Right lung (tissue), 10 donors: ENCODE measurements at places on chromosomes 6 and 20. TPM values are rescaled to one million over a fixed set of nuclear protein-coding genes. Genes with fewer than 3 reads are reported as not detected.

GRCh38 chr6:39561536-39562266 lies 163.5 kb downstream of the KIF6 start:
- no peak for DNase-seq

GRCh38 chr20:63081351-63081750 lies 74.6 kb upstream of the BHLHE23 start:
- no peak for DNase-seq

DNA sequence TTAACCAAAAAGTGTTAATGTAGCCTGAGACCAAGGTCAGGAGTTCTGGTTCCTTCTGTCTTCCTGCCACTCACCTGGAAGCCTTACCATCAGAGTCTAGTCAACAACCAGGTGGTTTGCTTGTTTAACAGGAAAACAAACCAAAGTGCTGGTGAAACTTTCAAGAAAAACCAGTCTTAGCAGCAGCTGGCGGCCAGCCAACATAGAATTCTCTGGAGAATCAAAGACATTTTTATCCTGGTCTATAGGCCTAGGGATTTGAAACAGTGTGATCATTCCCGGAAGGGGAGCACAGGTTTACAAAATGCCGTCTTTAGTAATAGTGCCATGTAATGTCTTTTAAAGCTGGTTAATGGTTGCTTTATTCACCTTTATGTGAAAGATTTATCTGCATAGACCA lies 146.6 kb upstream of the AKIRIN2 start:
- peak; percentile 22 for DNase-seq

DNA sequence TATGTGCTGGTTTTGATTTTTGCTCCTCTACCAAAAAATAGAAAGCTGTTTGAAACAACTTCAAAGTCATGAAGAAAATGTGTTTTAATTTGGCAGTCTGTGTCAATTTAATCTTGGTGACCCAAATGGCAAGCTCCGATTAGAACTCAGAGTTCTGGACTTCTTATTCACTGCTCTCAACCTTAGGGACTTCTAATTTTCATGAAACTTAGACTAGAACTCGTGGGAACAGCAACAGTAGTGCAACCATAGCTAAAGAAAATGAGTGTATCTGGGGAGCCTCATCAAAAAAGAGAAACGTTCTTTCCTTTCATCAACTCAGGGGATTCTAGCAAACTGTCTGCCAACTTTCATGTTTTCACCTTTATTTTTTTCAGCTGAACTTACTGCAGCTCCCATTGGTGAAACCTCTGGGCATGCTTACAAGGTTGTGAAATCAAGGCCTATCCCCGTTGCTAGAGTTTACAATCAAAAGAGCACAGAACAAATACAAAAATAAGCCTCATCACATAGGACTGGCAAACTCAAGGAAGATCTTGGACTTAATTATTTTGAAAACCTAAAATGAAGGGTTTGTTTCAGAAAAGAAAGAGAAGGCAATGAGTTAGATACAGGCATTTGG lies 114.0 kb upstream of the HSF2 start:
- DNase-seq: no peak

- DNase-seq: peak; percentile 49
Observed at GRCh38 chr6:146550911-146551310, 7.3 kb downstream of the RAB32 start.

DNA sequence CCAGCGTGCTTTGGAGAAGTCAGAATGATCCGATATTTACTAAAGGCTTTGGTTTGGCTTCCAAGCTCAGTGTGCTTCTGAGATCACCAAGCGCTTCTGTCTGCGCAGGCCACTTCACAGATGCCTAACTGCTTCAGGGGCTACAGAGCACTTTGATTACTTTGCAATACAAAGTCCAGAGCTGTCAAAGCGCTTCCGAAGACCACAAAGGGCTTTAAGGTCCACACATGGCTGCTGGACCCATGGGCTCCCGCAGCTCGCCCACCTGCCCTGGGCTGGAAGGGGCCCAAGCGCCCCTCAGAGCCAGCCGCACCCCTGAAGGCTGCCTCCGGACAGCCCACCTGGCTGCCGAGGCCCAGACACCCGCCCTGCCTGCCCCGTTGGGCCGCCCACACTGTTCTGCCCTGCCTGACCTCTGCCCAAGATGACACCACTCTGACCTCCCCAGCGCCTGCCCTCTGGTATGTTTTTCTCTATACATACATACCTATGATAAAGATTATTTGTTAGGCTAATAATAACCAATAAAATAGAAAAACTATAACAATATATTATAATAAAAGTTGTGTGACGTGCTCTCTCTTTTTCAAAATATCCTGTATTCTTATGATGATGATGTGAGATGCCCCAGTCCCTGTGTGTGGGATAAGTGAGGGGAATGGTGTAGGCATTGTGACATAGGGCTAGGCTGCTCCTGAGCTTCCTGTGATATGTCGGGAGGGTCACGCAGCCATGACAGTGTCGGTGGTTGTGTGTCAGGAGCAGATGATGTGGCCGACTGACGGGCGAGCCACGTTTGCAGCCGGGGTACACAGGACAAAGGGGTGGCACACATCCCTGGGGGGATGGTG lies 22.6 kb downstream of the DYNLT1 start:
- DNase-seq: no peak

- no peak for DNase-seq
Observed at GRCh38 chr6:67361264-67361663, 1273.8 kb upstream of the ADGRB3 start.

- DNase-seq: no peak
Observed at GRCh38 chr6:165660857-165661663, 2.0 kb downstream of the PDE10A start.

GRCh38 chr20:13009682-13010406 lies 1.1 kb downstream of the SPTLC3 start:
- DNase-seq: peak; percentile 80

GRCh38 chr6:88177961-88178464 lies 11.9 kb upstream of the CNR1 start:
- DNase-seq: no peak

- peak; percentile 79 for DNase-seq
Observed at GRCh38 chr6:31087494-31088089, 24.8 kb downstream of the C6orf15 start.

GRCh38 chr6:169536446-169537170 lies 165.2 kb downstream of the WDR27 start:
- DNase-seq: no peak

DNA sequence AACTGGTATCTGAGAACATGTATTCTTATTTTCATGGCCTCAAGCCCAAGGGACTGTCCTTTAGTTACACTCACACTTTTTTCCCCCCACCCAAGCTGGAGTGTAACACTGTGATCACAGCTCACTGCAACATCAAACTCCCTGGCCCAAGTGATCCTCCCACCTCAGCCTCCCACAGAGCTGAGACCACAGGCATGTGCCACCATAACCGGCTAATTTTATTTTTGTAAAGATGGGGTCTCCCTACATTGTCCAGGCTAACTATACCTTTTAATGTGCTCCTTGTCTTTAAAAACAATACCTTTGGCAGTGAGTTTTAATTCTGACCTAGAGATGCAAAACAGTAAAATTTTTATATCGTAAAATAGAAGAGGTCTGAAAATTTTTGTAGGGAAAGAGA lies 48.2 kb upstream of the FAM83C start:
- no peak for DNase-seq

DNA sequence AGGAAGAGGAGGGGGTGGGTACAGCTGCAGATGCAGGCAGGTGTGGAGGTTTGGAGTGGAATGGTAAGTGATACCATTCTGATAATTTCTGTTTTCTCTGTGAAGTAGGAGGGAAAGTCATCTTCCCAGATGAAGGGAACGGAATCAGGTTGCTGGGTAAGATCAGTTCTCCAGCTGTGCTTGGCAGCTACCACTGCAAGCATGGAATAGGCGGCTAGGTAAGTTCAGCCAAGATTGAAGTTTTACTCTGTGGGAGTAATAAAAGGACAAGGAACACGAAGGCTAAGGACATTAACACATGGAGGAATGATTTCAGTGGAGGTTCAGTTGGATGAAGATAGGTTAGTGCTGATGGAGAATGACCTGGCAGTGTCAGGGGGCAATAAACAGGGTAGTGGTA lies 128.3 kb downstream of the CARMIL1 start:
- no peak for DNase-seq

- DNase-seq: no peak
Observed at GRCh38 chr6:119077643-119078375, 655 bp downstream of the FAM184A start.

DNA sequence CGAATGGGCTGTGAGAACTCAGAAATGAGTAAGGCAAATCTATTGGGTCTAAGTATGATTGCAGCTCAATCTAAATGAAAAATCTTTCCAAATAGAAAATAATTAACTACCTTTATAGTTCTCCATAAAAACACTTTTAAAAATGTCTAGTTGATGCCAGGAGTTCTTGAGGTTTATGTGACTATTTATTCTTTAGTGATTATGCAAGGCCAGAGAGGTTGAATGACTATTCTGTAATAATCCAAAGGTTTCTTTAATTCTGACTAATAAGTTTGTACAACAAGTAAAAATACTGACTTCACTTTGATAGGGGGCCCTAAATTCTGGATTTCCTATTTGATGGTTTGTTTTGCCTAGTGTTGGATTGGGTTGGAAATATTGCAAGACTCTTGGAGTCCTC lies 461.2 kb downstream of the EPM2A start:
- no peak for DNase-seq

DNA sequence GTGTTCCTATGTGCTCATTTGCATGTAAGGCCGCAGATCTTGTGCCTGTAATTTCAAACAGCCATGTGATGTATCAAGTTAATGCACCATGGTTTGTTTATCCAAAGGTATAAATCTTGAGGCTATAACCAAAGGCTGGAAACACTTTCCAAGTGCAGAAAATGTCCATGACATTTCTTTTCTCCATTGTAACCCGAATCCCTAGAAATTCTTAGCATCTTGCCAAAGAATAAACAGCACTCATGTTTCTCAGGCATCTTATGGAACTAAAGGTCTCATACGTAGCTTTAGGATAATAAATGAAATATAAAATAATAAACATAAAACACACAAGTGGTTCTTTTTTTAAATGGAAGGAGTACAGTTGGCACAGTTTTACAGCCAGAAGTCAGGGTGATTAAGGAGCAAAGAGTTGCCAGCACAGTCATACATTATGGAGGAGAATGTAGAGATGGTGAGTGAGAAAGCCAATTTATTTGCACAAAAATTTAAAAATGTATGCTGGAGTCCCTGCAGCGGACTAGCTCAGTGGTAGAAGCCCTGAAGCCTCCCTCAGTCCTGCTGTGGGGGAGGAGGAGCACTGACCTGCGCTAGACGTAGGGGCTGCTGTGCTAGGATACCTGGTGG lies 18.0 kb downstream of the CDH26 start:
- no peak for DNase-seq

- DNase-seq: no peak
Observed at GRCh38 chr6:158892266-158892665, 73.1 kb upstream of the EZR start.

DNA sequence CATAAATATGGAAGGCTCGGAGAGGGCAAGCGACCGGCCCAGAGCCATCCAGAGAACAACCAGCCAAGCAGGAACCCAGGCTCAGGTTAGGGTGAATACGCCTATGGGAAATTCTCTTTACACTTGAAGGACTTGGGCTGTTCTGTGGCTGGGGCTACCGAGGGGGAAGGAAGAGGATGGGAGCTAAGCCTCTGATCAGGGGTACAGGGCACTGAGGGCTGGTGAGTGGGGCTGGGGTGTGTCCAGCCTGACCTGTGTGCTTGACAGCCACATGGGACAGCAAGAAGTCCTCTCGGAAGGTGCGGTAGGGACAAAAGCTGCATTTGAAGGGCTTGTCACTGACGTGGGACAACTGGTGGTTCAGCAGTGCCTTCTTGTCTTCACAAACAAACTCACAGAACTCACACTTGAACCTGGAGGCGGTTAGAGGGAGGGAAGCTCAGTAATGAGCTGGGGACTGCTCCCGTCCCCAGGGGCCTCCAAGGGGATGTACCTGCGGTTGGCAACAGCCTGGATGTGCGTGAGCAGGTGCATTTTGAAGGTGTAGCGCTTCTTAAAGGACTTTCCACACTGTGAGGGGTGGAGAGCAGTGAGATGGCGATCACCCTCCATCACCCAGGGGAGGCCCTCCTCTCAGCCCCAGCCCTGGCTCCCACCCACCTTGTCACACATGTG lies 11.9 kb downstream of the ZNF335 start:
- DNase-seq: no peak

DNA sequence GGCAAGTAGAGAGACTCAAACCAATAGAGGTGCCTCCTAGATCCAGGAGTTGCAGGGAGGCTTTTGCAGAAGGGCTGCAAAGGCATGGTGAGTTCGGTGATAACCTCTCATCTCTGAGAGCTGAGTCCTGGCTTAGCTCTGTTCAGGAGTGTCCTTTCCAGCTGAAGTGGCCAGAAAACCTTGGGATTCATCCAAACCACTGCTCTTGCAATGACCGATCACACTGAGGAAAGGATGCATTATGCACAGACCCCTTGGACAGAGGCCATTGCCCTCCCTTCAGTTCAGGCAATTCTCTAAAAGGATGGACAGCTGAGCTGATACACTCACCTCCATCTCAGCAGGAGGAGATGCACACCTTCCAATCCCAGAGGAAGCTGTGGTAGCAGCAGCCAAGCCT lies 158.8 kb upstream of the ENPP5 start:
- DNase-seq: no peak

- no peak for DNase-seq
Observed at GRCh38 chr6:125804264-125804663, 13.5 kb downstream of the NCOA7 start.

GRCh38 chr6:113585246-113585645 lies 271.9 kb upstream of the MARCKS start:
- no peak for DNase-seq

GRCh38 chr6:149846321-149846720 lies 17.8 kb downstream of the LRP11 start:
- no peak for DNase-seq

DNA sequence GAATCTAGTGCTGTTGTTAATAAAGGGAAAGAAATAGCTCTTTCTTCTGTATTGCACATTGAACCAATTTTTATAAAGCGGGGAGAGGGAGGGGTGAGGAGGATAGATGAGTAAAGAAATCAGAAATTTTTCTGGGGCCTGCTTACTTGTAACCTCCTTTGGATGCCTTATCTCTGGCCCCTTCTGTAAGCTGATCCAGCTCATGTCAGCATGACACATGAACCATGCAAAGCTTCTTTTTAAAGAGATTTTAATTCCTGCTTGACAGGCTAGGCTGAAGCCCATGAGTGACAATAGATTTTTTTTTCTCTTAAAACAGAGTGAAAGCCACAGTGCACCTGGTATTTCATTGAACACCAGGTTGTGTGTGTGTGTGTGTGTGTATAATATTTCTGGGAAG lies 325.3 kb downstream of the PRL start:
- DNase-seq: no peak

Gene CFAP206
- polyA plus RNA-seq: 2.7 TPM

Gene LY6G6F
- 1.2 TPM for polyA plus RNA-seq

Gene KHDC1L
- polyA plus RNA-seq: 0.69 TPM

Gene HLA-DPA1
- 41.0 TPM for polyA plus RNA-seq

Gene FAM217A
- 2.5 TPM for polyA plus RNA-seq

Gene B3GAT2
- 2.7 TPM for polyA plus RNA-seq

Gene PDYN
- polyA plus RNA-seq: not detected

Gene ECT2L
- polyA plus RNA-seq: 1.8 TPM

Gene ETV7
- polyA plus RNA-seq: 0.14 TPM

Gene BMP7
- 17.9 TPM for polyA plus RNA-seq

Gene VGLL2
- not detected for polyA plus RNA-seq

Gene COL19A1
- polyA plus RNA-seq: 0.84 TPM

Gene SLC52A3
- 0.48 TPM for polyA plus RNA-seq
